ENCODE measurements at places on chromosomes 7 and 10.

GRCh38 chr10:52918714-52919305, 146.2 kb upstream of the MBL2 start:
- no peak for DNase-seq

GRCh38 chr10:12501841-12502525, 152.6 kb downstream of the CAMK1D start:
- no peak for DNase-seq

GRCh38 chr7:67671006-67671548, 674.4 kb downstream of the TYW1 start:
- no peak for DNase-seq

DNA sequence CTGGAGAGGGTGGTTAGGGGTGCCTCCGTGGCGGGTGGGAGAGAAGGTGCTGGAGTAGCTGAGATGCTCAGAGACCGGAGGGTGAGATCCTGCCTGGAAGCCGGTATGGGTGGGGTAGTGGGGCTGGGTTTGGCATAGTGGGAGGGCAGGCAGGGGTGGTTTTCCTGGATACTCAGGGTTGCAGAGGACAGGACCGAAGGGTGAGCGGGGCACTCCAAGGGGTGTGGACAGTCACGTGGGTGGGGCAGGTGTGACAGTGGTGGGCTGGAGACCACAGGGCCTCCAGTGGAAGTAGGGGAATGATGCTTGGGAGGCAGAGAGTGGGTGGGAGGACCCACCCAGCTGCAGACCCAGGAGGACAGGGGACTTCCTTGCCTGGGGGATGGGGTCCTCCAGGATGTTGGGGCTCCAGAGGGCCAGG, 1.9 kb downstream of the SCART1 start:
- no peak for DNase-seq

GRCh38 chr10:113663908-113664307, at the start of gene NRAP:
Gene NRAP, minus strand, starts transcription at chr10:113664041. Its CDS starts 159 bp downstream, at chr10:113663882.
- no peak for DNase-seq

- no peak for DNase-seq
Observed at GRCh38 chr10:125023862-125024496, 82.1 kb downstream of the ZRANB1 start.

DNA sequence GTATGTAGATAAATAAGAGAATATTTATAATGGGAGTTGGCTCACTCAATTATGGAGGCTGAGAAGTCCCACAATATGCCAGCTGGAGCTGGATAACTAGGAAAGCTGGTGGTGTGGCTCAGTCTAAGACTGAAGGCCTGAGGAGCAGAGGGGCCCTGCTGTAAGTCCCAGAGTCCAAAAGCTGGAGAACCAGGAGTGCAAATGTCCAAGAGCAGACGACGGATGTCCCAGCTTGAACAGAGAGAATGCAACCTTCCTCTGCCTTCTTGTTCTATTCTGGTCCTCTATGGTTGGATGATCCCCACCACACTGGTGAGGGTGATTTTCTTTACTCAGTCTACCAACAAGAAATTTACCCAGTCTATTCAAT, 13.2 kb downstream of the IL2RA start:
- DNase-seq = no peak

DNA sequence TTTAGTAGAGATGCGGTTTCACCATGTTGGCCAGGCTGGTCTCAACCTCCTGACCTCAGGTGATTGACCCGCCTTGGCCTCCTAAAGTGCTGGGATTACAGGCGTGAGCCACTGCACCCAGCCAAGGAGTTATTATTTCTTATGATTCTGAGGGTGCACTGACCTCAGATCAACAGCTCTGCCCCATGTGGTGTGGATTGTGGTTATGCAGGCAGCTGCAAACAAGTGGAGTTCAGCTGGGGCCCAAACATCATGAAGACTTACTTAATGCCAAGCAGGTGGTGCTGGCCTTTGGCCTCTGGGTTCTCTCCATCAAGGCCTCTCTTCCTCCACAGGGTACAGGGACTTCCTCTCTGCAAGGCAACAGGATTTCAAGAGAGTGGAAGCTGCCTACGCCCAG, 45.1 kb upstream of the OPTN start:
- DNase-seq = peak; percentile 20

DNA sequence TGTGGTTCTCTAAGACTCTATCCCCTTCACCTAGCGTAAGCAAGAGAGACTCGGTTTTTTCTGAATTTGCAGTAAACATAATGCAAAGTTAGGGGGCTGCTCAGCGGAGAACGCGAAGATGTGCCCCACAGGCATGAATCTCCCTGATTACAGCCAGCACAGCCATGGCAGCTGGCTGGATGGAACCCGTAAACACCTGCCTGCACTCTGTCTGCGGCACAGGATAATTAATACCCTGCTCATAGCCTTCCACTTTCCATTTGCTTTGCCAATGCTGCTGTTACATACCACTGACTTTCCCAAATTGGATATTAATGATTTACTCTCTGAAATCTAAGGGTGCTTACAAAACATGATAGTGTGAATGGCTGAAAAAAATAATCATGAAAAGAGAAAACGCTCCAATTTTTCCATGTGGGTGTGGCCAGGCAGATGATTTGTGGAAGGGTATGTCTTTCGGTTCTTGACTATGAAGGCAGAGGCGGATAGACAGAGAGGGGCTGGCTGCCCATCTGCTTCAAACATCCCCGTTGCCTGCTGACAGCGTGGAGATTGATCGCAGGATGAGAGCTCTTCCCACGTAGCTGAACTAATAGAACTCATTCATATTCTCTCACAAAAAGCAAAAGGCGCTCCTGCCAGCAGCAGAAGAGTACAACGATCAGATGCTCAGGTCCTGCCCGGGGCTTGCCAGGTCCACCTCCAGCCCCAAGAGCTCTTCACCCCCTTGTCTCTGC, 193.2 kb upstream of the GHITM start:
- DNase-seq = no peak

DNA sequence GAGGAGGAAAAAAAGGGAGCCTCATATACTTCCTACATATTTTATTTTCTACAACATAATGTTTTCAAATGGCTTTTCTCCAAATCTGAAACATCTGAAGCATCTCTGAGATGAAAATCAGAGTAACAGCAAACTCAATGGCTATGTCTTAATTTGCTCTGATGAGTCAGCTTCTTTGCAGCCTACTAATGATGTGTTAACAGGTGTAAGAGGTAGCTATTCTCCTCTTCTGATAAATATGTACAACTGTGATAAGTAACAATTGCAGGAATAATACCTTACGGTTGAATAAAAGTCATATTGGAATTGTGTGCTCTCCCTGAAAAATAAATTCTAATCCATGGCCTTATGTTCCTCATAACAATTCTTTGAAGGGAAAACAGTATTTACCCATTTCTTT, 45.2 kb downstream of the GNAT3 start:
- no peak for DNase-seq

- DNase-seq = no peak
Observed at GRCh38 chr7:50697748-50698147, 84.9 kb downstream of the GRB10 start.

Measured in smooth muscle cell of the brain vasculature (primary cell).